ENCODE measurements at places on chromosomes 6 and 20. TPM values are rescaled to one million over a fixed set of nuclear protein-coding genes. Genes with fewer than 3 reads are reported as not detected.

The PPP1R16B gene
- total RNA-seq, result 2.1 TPM

DNA sequence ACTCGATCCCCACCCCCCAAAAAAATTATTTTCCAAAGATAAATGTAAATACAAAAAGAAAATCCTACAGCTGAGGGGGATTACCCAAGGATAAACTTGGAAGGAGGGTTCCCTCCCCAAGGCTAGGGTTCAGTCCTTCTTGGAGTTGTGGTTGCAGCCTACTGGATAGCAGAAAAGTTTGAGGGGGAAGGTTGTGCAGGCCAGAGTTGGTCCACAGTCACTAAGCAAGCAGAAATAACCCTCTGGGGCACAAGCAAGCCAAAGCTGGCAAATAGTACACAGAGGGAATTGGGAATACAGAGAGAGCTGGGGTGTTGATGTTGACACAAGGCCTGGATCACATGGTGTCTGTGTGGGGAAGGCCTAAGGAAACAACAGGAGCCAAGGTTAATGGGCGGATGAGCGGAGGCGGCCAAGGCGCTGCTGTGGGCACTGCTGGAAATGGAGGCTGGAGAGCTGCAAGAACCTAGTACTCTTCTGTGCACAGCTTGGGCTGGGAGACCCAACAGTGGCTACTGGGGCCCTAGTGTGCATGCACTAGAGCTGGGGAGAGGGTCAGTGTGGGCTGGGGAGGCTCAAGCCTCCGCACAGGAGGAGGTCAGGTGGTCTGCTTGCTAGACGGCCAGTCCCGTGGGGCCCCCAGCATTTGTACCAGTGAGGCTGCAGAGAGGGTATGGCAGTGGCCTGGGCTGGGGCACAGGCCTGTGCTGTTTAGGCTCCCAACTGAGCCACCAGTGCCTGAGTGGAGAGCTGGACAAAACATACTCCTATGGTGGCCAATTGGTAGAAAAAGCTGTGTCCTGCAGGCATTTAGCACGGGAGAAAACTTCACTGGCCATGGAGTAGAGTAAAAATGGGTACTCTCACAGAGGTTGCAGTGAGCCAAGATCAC lies 5.5 kb upstream of the SNRPB start:
- DNase-seq, result no peak

GRCh38 chr6:46776070-46776712 lies 17.0 kb upstream of the MEP1A start:
- DNase-seq, result no peak

The SPINT4 gene
- total RNA-seq, result not detected

- DNase-seq, result no peak
Observed at GRCh38 chr20:45173522-45173921, 1.2 kb upstream of the PI3 start.

The PNPLA1 gene
- total RNA-seq, result 0.53 TPM

The OPN5 gene
- not detected for total RNA-seq

- no peak for DNase-seq
Observed at GRCh38 chr20:63857764-63858392, 3.4 kb upstream of the ABHD16B start.

- DNase-seq, result no peak
Observed at GRCh38 chr20:64130876-64131275, 23.5 kb upstream of the NPBWR2 start.

The HLA-E gene
- total RNA-seq, result 332 TPM

DNA sequence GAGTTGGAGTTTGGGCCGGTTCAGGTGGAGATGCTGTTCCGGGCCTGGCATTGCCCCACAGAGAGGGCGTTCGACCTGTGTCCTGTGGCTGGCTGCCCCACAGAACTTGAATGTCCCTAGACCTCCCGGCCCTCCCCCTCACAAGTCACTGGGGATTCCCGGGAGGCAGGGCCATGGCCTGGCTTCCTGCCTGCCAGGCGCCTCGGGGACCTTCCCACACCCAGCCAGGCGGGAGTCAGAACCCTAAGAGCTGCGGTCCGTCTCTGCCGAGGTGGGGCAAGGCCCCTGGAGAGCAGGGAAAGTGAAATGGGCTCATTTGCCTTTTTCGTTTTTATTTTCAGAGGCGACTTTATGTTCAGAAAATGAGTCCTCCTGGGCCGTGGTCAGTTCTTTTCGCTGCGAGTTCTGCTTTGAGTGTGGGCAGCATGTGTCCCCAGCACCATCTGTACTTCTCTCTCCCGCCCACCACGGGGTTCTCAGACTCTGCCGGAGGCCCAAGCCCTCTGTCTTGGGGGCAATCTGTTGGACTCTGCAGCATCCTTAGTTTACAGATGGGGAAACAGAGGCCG lies 8.5 kb downstream of the RBM38 start:
- peak; percentile 43 for DNase-seq

DNA sequence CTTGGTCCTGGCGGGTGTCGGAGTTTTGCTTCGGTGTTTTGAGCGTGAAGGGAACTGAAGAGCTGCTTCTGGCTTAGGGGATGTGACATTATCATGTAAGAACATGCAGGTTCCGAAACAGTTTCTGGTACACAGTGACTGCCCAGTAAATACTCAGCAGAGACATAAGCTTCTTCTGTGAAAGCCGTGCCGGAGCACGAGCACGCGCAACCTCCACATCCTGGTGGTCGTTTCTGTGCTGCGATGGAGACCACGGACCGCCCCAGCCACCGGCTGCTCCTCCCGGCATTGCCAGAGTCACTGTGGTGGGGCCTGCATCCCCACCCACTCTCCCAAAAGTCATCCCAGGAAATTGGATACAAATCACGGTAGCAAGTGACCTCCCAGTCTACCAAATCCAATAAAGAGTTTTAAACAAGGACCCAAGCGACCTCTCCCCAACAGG lies 18.7 kb downstream of the KIF25 start:
- DNase-seq, result no peak

GRCh38 chr6:89547281-89547680 lies 91.3 kb downstream of the LYRM2 start:
- DNase-seq, result no peak

GRCh38 chr6:45351667-45352066 lies 23.5 kb downstream of the RUNX2 start:
- DNase-seq, result no peak

DNA sequence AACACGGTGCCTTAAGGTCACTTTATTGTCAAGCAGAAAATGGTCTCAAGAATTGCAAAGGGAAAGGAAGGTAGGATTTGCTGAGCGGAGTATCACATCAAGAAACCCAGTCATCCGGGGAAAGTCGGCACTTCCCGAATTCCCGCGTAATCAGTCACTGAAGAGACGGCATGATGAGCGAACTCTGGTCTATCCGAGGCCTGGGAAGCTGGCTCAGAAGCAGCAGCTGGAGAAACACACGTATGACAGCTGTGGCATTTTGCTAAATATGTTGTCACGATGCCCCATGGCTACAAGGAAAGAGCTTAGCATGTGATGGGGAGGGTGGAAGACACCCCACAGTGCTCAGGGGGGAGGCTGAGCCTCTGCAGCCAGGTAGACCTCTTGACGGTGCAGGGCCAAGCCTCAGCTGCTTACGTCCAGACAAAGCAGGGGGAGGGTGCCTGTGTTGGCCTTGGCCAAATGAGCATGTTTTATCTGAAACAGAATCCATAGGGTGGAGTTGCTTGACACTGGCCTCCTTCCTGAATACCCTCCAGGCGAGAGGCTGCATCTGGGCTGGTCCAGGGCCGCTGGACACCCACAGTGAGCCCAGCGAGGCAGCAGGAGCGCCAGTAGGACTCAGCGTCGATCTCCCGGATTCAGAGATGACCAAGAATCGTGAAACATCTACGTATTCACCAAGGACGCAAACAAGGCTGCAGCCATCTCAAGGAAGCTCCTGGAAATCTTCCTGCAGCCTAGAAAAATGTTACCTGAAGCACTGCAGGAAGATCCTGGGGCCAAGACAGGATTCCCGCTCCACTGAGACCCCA lies 118.8 kb upstream of the AFDN start:
- DNase-seq, result no peak

GRCh38 chr6:139931747-139932146 lies 557.3 kb upstream of the CITED2 start:
- no peak for DNase-seq

GRCh38 chr6:31954511-31954910 lies 4.3 kb downstream of the NELFE start:
- DNase-seq, result no peak
